HepG2 (cell line): ENCODE measurements at places on chromosomes 4 and X. TPM values are rescaled to one million over a fixed set of nuclear protein-coding genes. Genes with fewer than 3 reads are reported as not detected.

KLHL13 gene
- total RNA-seq, result 1.6 and 2.4 TPM in 2 replicates

CLCN4 gene
- total RNA-seq, result 2.5 and 2.6 TPM in 2 replicates

RADX gene
- 2.6 and 2.7 TPM in 2 replicates for total RNA-seq

FTSJ1 gene
- 37.9 and 40.1 TPM in 2 replicates for total RNA-seq

TLR2 gene
- 0.20 and 0.73 TPM in 2 replicates for total RNA-seq

CLCN3 gene
- 21.5 and 23.7 TPM in 2 replicates for total RNA-seq

HMX1 gene
- not detected in 2 replicates for total RNA-seq

SLITRK2 gene
- total RNA-seq, result not detected in 2 replicates

ARHGEF38 gene
- total RNA-seq, result not detected in 2 replicates

DSPP gene
- not detected in 2 replicates for total RNA-seq

DNA sequence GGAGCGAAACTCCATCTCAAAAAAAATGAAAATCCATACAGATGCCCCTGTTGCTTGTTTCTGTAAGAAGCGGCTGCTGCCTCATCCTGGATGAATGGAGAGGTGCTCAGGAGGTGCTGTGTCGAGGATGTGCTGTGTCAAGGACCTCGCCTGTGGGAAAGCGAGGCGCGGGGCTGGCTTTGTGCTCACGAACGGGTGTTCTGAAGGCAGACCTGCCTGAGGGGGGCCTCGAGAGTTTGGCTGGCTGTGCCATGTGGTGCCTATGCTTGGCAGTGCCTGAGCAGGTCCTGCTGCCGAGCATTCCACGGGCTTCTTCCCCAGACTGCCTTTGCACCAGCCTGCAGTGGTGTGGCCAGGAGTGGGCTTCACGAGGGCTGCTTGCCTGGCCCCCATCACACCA is 61.5 kb downstream of the NSD2 start:
- H3K27me3 ChIP-seq, result no peaks in the 10 kb centered on the region; the same call in 1 of the 2 replicates
- H3K36me3 ChIP-seq, result peaks cover 67% of the 10 kb centered on the region
- no peak for DNase-seq
- H3K4me3 ChIP-seq, result no peak overlapping the region
- no peaks in the 10 kb centered on the region for H3K4me1 ChIP-seq

- peak overlapping the region; percentile 68 for H3K4me3 ChIP-seq
- no peaks in the 10 kb centered on the region for H3K27me3 ChIP-seq
- peaks cover 47% of the 10 kb centered on the region for H3K4me1 ChIP-seq
These were observed 19.1 kb upstream of the S100P start for GRCh38 chr4:6674500-6675149.

GRCh38 chr4:139810710-139811109 is 145.1 kb downstream of the MGST2 start:
- H3K27me3 ChIP-seq, result peaks cover 24% of the 10 kb centered on the region; the same call in 1 of the 3 replicates
- H3K36me3 ChIP-seq, result no peaks in the 10 kb centered on the region
- H3K27ac ChIP-seq, result no peak overlapping the region
- DNase-seq, result no peak
- H3K4me1 ChIP-seq, result peaks cover 37% of the 10 kb centered on the region

- H3K27ac ChIP-seq, result no peak overlapping the region
- no peaks in the 10 kb centered on the region for H3K27me3 ChIP-seq
- no peaks in the 10 kb centered on the region for H3K36me3 ChIP-seq
- H3K4me3 ChIP-seq, result no peak overlapping the region
- DNase-seq, result peak; percentile 53
These were observed 273.0 kb downstream of the ARHGAP24 start for GRCh38 chr4:85747882-85748491.

- no peaks in the 10 kb centered on the region for H3K4me1 ChIP-seq
- no peaks in the 10 kb centered on the region for H3K36me3 ChIP-seq
- no peak for DNase-seq
These were observed 473.3 kb upstream of the ADGRL3 start for GRCh38 chr4:60726779-60727178.

DNA sequence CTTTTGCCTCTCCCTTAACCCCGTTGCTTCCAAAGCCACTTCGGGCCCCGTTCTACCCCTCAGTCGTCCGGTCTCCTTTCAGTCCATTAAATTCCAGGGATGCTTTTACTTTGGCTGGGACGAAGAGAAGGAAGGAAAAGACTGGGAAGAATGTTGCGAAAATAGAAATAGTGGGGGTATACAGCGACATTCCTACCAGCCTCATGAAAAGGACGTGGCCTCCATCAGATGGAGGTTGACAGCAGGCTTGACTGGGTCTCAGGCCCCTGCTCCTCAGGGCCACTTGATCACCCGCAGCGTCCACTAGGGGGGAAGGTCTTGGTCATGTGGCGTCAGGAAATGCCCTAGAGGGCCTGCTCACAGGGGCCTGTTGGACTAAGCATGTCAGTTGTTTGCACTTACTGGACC is 657 bp upstream of the ANKRD50 start:
- no peaks in the 10 kb centered on the region for H3K36me3 ChIP-seq
- H3K4me1 ChIP-seq, result peaks cover 36% of the 10 kb centered on the region
- H3K4me3 ChIP-seq, result peak overlapping the region; percentile 85
- DNase-seq, result peak; percentile 80

DNA sequence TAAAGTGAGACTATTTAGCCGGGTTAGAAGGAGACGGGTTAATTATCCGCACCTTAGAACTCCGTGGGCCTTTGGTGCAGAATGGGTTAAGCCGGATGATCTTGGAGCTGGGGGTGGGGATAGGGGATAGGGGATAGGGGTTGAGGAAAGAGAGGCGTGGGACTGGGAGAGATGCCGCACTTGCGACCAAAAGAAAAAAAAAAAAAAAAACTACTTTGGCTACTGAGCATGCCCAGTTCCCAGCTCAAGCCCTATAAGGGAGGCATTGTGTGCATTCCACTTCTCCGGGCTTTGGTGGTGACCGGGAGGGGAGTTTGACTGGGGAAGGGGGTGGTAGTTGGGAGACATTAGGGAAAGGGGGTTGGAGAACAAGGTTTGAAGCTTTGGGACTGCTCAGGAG is at the start of gene SLITRK4:
SLITRK4 (minus strand) TSS at position 187 of the 400 bp plus-strand sequence. CDS start 4,993 bp downstream, outside the sequence.
- H3K27me3 ChIP-seq, result no peaks in the 10 kb centered on the region
- H3K4me3 ChIP-seq, result no peak within 1 kb of the TSS
- H3K4me1 ChIP-seq, result no peaks in the 10 kb centered on the region
- no peak within 1 kb of the TSS for H3K27ac ChIP-seq

GRCh38 chrX:124665621-124666400 is 319.4 kb downstream of the SH2D1A start:
- H3K4me3 ChIP-seq, result no peak overlapping the region
- no peaks in the 10 kb centered on the region for H3K4me1 ChIP-seq
- H3K27me3 ChIP-seq, result no peaks in the 10 kb centered on the region
- DNase-seq, result no peak

- no peak overlapping the region for H3K27ac ChIP-seq
- H3K27me3 ChIP-seq, result no peaks in the 10 kb centered on the region
- DNase-seq, result no peak
- no peaks in the 10 kb centered on the region for H3K36me3 ChIP-seq
- no peak overlapping the region for H3K4me3 ChIP-seq
- no peaks in the 10 kb centered on the region for H3K4me1 ChIP-seq
These were observed 17.2 kb upstream of the PRDM5 start for GRCh38 chr4:120939693-120940092.

GRCh38 chr4:52312722-52313121 is 261.6 kb downstream of the SPATA18 start:
- no peak overlapping the region for H3K4me3 ChIP-seq
- no peak overlapping the region for H3K27ac ChIP-seq

- H3K27ac ChIP-seq, result no peak overlapping the region
- no peaks in the 10 kb centered on the region for H3K36me3 ChIP-seq
- peaks cover 17% of the 10 kb centered on the region for H3K4me1 ChIP-seq
- no peak for DNase-seq
These were observed 956 bp downstream of the C4orf51 start for GRCh38 chr4:145680902-145681301.

- no peak overlapping the region for H3K27ac ChIP-seq
- no peaks in the 10 kb centered on the region for H3K36me3 ChIP-seq
These were observed 18.0 kb downstream of the RHOH start for GRCh38 chr4:40214661-40215418.

GRCh38 chr4:41885456-41885855 is 49.8 kb upstream of the TMEM33 start:
- H3K27ac ChIP-seq, result no peak overlapping the region
- peaks cover 16% of the 10 kb centered on the region for H3K4me1 ChIP-seq
- H3K36me3 ChIP-seq, result no peaks in the 10 kb centered on the region
- no peak overlapping the region for H3K4me3 ChIP-seq

- peaks cover 46% of the 10 kb centered on the region for H3K4me1 ChIP-seq
- no peak overlapping the region for H3K4me3 ChIP-seq
- no peaks in the 10 kb centered on the region for H3K27me3 ChIP-seq
- H3K27ac ChIP-seq, result no peak overlapping the region
- peaks cover 3% of the 10 kb centered on the region for H3K36me3 ChIP-seq
- DNase-seq, result no peak
These were observed 8.5 kb downstream of the OGT start for GRCh38 chrX:71541210-71542022.

GRCh38 chr4:80461412-80461811 is 125.9 kb downstream of the CFAP299 start:
- no peak for DNase-seq
- H3K4me1 ChIP-seq, result no peaks in the 10 kb centered on the region
- no peak overlapping the region for H3K4me3 ChIP-seq

DNA sequence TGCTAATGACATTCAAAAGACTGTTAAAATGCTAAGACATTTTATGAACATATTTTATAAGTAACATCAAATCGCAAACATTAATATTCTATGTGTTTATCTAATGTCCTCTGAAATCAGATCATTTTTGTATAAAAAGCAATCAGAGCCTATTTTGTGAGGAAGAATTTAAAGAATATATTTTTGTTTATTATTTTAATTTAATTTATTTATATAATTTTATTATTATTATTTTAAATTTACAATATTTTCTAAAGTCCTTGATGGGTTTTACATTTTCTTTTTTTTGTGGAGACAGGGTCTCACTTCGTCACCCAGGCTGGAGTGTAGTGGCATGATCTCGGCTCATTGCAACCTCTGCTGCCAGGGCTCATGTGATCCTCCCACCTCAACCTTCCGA is 262.8 kb downstream of the EPHA5 start:
- no peak overlapping the region for H3K4me3 ChIP-seq
- DNase-seq, result no peak
- no peaks in the 10 kb centered on the region for H3K4me1 ChIP-seq
- H3K27ac ChIP-seq, result no peak overlapping the region
- no peaks in the 10 kb centered on the region for H3K27me3 ChIP-seq

DNA sequence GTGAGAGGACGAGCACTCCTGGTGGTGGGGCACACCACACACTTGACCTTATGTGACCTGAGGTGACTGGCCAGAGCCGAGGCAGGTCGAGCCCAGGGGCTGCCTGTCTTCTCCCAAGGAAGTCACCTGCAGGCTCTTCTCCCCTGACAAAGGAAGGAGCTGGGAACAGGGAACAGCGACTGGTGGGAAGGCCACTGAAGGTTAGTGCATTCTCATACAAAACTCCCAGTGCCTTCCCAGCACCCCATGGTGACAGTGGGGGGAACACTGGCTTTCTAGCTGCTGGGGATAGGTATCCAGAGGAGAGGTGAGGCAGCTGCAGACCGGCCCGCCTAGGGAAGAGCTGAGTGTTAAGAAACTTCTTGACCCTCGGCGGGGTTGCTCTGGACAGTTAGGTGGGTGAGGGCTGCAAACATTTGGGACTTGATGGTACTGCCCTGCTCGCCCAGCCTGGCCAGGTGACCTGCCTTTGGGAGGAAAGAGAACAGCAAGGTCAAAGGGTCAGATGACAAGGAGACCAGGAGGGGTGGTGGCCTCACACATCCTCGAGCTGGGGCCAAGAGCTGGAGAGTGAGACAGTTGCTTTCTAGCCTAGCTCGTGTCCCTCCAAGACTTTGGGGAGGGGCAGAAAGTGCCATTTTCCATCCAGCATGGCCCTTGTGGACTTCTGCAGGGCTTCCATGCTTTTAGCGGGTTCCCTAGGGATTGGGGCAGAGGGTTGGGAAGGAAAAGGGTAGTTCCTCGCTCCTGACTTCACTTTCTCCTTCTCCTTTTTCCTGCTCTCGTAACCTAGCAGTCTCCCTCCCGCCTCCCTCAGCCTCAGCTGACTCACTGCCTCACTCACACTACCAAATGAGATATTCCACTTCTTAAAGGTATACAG is 2.7 kb downstream of the NALF2 start:
- H3K4me1 ChIP-seq, result peaks cover 36% of the 10 kb centered on the region
- H3K27ac ChIP-seq, result no peak overlapping the region
- no peaks in the 10 kb centered on the region; the same call in 1 of the 2 replicates for H3K36me3 ChIP-seq
- H3K27me3 ChIP-seq, result no peaks in the 10 kb centered on the region
- peak overlapping the region; percentile 23; the same call in 1 of the 2 replicates for H3K4me3 ChIP-seq

DNA sequence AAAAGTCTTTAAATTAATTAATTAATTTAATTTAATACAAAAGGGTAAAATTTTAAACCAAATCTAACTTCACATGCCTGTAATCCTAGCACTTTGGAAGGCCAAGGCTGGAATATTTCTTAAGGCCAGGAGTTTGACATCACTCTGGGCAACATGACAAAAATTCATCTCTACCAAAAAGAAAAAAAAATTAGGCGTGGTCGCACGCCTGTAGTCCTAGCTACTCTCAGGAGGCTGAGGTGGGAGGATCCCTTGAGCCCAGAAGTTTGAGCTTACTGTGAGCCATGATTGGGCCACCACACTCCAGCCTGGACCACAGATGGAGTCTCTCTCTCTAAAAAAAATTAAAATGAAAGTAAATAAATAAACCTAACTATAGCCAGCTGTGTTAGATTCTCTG is 39.2 kb upstream of the ANTXR2 start:
- no peaks in the 10 kb centered on the region for H3K27me3 ChIP-seq
- H3K27ac ChIP-seq, result no peak overlapping the region
- no peak for DNase-seq
- H3K4me1 ChIP-seq, result no peaks in the 10 kb centered on the region

DNA sequence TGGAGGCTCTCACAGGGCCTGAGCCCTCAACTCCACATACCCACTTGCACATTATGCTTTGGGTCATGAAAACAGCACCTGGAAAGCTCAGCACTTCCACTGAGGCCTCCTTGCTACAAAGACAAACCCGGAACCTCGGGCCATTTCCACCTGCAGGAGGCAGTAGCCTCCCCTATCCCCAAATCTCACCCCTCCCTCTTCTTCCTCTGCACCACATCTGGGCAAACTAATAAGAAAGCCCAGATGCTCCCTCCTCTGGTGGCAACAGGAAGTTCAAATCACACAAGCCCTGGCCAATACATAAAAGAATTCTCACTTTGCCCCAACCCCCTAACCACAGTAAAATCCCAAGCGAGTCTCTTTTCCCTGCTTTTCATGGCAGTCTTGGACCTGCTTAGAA is 136.4 kb downstream of the MAPK10 start:
- no peak overlapping the region for H3K27ac ChIP-seq
- H3K27me3 ChIP-seq, result no peaks in the 10 kb centered on the region
- H3K4me1 ChIP-seq, result no peaks in the 10 kb centered on the region
- DNase-seq, result peak; percentile 38
- H3K4me3 ChIP-seq, result no peak overlapping the region

GRCh38 chr4:66591968-66592367 is 921.7 kb upstream of the EPHA5 start:
- H3K4me3 ChIP-seq, result no peak overlapping the region
- no peaks in the 10 kb centered on the region for H3K36me3 ChIP-seq
- no peak overlapping the region for H3K27ac ChIP-seq
- no peaks in the 10 kb centered on the region for H3K27me3 ChIP-seq
- no peak for DNase-seq

- H3K36me3 ChIP-seq, result no peaks in the 10 kb centered on the region
- no peak overlapping the region for H3K27ac ChIP-seq
- peaks cover 6% of the 10 kb centered on the region; the same call in 2 of the 3 replicates for H3K27me3 ChIP-seq
- H3K4me1 ChIP-seq, result no peaks in the 10 kb centered on the region
- DNase-seq, result no peak
These were observed 201.1 kb upstream of the BCOR start for GRCh38 chrX:40298572-40299479.

- no peak overlapping the region for H3K4me3 ChIP-seq
- H3K27me3 ChIP-seq, result no peaks in the 10 kb centered on the region
- peaks cover 7% of the 10 kb centered on the region; the same call in 1 of the 2 replicates for H3K36me3 ChIP-seq
These were observed 21.1 kb downstream of the ACOX3 start for GRCh38 chr4:8419222-8420041.

GRCh38 chrX:74523224-74523623 is 91.2 kb downstream of the RLIM start:
- DNase-seq, result no peak
- no peaks in the 10 kb centered on the region for H3K27me3 ChIP-seq
